ENCODE measurements at places on chromosomes 3 and 15.

DNA sequence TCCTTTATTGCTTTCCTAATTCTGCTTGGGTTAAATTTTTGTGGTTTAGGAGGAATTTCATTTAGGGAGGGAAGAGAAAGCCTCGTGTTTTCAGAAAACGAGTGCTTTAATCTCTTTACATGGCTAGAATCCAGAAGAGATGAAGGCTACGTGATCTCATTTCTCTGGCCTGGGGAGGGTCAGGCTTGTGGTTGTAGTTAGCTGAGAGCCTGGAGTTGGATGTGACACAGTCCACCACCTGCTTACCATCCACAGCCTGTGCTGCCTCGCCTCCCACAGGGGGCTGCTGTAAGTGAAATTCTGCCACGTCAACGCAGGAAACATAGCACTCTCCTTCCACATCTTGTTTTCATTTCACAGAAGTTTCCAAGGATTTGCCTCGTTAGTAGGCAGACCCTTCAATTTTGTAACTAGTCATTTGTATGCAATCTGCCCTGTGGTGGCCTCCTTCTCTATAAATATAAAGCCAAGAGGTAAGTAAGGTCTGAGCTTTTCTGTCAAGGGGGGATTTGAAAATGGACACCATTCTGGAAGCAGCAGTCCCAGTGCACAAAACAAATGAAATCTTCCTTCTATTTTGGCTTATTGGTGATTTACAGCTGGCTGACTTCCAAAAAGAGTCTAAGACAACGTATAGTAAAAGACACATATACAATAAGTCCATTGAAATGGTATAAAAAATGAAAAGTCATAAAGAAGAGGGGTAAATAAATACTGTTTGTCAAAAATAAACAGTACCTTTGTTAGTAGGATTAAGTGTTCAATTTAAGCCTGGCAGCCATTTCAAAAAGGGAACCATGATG, 3.4 kb downstream of the GXYLT2 start:
- no peak for DNase-seq

GRCh38 chr3:39232859-39233258, 40.5 kb upstream of the XIRP1 start:
- DNase-seq, result no peak

- DNase-seq, result no peak
Measured at GRCh38 chr3:107411056-107411455, 33.8 kb downstream of the CCDC54 start.

DNA sequence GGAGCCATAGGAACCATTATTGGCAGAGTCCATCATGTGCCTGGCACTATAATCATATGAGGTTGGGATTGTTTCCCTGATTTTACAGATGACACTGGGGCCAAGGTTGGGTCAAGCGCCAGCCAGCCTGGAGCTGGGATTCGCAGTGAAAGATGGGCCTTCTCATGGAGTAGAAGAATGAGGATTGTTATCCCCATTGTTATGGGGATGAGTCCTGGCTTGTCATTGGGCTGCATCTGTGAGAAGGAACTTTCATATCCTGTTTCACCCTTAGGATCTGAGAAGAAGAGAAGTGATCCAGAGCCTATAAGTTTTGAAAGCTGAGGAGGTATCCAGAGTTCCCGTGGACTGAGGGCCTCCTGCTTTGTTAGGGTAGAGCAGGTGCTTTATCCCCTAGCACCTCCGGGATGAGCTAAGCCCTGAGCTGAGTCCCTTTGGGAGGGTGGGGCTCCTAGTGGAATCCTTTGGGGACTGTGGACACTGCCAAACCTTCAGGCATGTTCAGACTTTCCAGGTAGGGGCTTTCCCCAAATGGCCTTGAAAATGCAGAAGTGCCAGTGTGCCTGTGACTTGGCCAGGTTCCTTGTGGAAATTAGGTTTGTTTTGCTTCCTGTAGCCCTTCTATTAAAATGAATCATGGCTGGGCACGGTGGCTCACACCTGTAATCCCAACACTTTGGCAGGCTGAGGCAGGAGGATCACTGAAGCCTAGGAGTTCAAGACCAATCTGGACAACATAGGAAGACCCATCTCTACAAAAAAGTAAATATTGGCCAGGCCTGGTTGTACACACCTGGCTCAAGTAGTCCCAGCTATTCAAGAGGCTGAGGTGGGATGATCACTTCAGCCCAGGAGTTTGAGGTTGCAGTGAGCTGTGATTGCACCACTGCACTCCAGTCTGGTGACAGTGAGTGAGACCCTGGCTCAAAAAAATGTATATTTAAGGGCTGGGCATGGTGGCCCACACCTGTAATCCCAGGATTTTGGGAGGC, 30.2 kb upstream of the BSN start:
- DNase-seq, result no peak

DNA sequence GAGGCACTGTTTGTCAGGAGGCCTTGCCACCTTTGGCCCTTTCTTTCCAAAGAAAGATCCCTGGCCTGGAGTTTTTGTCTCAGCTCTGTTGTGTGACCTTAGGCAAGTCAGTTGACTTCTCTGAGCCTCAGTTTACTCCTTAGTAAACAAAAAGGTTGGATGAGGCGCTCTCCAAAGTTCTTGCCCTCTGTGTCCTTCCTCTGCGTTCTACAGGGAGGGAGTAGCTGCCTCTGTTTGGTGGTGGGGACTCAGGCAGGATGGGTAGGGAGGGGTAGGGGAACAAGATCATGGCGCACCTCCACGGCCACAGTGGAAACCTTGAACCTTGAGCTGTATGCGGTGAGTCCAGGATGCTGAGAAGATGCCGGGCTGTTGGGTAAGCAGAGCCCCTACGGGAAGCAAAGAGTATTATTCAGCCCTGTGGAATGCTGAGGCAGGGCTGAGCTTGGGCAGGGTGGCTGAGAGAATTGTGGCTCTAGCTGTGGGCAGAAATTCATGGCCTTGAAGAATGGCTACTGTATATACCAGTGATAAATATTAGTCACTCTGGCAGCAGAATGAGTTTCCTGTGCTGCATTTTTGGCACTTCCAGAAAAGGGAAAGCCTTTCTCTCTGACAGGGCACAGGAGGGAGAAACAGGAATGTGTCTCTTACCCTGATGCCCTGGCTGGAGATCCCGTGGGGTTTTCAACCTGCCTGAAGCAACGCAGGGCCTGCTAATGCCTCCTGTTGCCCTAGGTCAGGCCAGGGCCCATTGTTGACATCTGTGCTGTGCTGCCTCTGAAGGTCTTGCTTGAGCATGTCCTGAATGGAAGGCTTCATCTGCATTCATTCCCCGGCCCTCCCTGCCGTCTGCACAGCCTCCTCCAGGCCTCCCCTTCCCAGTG, 39.9 kb downstream of the SMAD3 start:
- peak; percentile 46 for DNase-seq

- DNase-seq, result no peak
Measured at GRCh38 chr3:196440696-196441095, 8.5 kb upstream of the UBXN7 start.

DNA sequence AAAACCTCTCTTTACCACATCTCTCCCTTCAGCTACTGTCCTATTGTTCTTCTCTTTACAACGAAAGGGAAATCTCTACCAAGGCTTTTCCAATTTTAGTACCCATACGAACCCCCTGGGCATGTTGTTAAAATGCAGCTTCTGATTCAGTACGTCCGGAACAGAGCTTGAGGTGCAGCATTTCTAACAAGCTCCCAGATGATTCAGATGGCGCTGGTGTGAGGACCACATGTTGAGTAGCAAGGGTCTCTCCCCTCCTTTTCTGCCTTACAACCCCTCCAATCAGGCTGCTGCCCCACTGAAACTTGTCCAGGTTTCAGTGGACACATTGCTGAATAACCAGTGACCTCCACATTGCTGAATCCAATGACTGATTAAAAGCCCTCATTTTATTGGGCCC, 177.1 kb upstream of the FEZF2 start:
- no peak for DNase-seq

DNA sequence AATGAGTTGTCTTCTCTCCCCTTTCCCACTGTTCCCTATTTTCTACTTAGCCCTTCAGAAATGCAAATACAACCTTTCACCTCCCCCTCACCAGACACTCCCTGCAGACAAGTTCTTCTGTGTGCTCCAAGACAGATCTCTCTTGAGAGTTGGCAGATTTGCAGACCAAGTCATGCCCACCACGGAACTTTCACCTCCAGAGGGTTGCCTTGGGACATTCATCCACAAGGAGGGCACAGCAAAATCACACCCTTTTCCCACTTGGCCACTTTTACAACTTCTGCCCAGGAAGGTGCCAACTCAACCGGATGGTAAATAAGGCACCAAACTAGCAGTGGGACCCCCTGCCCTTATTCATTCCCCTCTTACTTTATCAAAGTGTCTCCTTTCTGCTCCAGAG, 53.5 kb downstream of the SLC30A4 start:
- DNase-seq, result no peak

GRCh38 chr3:179321668-179322285, 1.1 kb upstream of the ZNF639 start:
- no peak for DNase-seq

DNA sequence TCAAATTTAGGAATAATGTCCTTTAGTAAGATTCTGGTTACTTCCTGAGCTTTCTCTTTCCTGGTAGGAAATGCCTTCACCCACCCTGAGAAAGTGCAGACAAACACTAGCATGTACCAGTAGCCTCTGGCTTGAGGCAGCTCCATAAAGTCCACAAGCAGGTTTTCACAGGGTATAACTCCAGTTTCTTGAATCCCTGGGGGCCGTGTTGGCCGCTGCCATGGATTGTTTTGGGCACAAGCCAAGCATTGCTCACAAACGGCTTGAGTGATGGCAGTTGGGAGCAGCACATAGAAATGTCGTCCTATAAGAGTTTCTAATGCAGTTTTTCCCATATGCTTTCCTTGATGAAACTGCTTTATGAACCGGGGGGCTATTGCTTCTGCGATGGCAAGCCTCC, 164.1 kb downstream of the STXBP5L start:
- no peak for DNase-seq

- DNase-seq, result no peak
Measured at GRCh38 chr3:57436195-57436761, 107.9 kb downstream of the DNAH12 start.

DNA sequence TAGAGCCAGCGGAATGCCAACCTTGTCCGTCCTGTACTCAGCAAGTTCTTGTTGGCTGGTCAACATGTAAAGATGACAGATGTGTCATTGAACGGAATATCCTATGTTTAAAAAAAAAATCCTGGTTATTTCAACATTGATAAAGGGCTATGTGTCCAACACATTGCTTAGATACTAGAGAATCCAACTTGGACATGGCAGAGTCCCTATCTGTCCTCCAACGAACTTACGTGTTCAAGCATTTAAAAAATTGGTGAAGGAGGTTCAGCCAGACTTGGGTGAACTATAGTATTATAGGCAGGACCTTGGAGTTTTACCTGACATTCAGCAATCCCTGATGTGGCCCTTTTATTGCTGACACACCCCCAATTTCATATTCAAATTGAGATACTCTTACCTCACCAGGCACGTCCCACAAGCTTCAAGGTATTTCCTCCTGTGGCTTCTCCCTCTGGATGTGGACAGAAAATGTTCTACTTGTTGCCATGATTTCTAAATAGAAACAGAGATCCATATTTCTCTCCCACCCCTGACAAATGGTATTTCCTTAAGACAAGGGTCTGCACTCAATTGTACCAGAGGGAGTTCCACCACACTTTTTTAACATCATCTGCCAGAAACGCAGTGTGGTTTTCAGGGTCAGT, 207.7 kb upstream of the TPM1 start:
- DNase-seq, result no peak

DNA sequence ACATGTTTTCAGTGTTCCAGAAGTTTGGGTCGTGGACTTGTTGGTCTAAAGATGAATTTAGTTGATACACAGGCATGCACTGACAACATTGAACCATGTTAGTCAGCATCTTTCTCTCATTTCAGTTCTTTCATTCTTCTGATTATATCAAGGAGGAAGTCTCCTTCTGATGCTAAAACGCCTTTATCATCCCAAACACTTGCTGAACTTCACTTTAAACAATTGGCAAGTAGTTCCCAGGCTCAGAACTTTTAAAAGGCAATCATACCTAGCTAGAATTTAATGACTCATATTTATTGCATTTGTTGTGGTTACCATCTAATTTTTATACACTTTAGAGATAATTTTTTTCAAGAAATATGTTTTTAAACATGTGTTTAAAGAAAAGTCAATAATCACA, 15.9 kb downstream of the LMCD1 start:
- no peak for DNase-seq

- DNase-seq, result no peak
Measured at GRCh38 chr3:196073255-196073753, 8.6 kb downstream of the TFRC start.

DNA sequence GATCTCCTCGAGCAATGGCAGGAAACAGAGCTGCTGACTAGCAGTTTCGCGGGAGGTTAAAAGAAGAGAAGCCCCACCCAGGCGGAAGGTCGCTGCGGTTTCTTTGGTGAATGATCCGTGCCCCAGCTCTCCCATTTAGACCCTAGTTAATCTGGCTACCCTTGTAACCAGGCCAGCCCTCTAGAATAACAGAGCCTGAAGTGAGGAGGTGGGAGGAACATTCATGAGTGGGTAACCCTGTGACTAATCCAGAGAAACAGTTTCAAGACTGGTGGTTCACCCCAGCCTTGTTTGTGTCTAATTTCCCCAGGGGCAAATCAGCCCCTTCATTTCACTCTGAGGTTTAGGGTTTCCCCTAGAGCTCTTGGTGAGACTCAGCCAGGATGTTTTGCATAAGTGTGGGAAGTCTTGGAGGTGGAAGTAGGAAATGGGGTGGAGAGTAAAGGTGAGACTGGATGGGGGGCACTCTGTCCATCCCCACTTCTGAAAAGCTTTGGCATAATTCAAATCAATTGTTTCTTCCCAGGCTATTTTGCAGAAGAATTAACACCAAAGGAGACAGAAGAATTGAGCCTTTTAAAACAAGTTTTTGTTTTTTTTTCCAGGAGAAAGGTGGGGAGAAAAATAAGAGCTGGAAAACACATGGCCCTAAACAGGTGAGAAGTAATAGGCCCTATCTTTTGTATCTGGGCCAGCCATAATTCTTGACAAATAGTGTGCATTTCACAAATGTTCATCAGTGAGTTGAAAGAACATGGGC, 303.1 kb downstream of the RPLP1 start:
- DNase-seq, result no peak

DNA sequence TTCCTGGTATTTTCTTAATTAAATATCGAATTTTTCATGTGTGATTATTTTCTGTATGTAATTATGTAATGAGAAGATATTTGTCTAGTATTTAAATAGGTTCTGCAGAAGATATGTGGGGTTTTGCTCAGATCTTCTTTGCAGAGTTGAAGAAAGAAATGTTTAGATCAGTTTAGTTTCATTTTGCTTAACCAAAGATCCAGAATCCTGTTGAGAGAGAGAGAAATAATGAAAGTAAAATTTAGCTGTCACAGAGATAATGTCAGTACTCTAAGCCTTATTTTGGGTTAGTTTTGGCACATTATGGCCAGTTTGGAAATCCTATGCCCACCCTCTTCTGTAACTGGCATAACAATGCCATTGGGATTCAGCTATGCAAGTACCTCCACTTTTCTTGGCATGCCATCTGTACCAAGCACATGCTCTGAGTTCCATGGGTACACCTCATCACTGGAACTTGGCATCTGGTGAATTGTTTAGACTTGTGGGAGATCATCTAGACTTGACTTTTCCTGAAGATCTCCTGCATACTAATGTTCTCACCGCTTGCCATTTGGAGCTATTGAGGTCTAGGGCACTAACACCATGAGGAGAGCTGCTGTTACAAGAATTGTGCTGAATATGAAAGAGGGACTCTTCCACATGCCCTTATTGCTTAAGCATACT, 30.9 kb downstream of the PLSCR1 start:
- DNase-seq, result no peak

Data from thoracic aorta (tissue), 2 donors.